ENCODE measurements at places on chromosomes 16 and 17. TPM values are rescaled to one million over a fixed set of nuclear protein-coding genes. Genes with fewer than 3 reads are reported as not detected.

The CLEC3A gene
- total RNA-seq = 0.23 TPM

The KRTAP2-1 gene
- total RNA-seq = not detected

The UMOD gene
- 0.23 TPM for total RNA-seq

The TEX14 gene
- 0.69 TPM for total RNA-seq

The RSAD1 gene
- total RNA-seq = 14.1 TPM

The ASPHD1 gene
- total RNA-seq = 14.8 TPM

The CCR7 gene
- total RNA-seq = not detected

The RHBDL1 gene
- 7.4 TPM for total RNA-seq

The TBC1D3 gene
- not detected for total RNA-seq

The HOXB8 gene
- not detected for total RNA-seq

The GFAP gene
- 1,198 TPM for total RNA-seq

The KLHL10 gene
- total RNA-seq = not detected

The CD300A gene
- total RNA-seq = 6.2 TPM

The CNTNAP4 gene
- 79.4 TPM for total RNA-seq

The ZNF597 gene
- 4.6 TPM for total RNA-seq

The SLFN14 gene
- 0.23 TPM for total RNA-seq

Measured in diencephalon (tissue), 1 donor.